Nucleus accumbens (tissue), 56 donors: ENCODE measurements at places on chromosomes 16 and 17.

GRCh38 chr16:69451166-69451565 is 26.7 kb downstream of the CYB5B start:
- DNase-seq, result no peak

DNA sequence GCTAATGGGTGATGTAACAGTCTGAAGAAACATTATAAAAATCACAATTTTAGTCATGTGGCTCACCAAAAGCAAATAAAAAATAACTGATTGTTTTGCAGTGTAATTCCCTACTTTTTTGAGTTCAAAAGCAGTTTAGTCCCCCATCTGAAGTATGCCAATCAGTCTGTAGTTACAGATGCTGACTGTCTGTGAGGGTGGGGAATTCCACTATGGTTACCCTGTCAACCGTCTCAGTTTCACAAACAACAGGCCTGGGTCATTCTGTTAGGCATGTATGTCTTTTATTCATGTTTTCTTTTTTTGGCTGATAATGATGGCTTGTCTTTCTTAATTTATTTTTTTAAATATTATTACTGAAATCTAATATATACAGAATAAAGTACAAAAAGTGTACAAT is 69.3 kb downstream of the STXBP4 start:
- DNase-seq, result no peak

- DNase-seq, result no peak
Observed at GRCh38 chr17:51672065-51672464, 411.7 kb downstream of the UTP18 start.

DNA sequence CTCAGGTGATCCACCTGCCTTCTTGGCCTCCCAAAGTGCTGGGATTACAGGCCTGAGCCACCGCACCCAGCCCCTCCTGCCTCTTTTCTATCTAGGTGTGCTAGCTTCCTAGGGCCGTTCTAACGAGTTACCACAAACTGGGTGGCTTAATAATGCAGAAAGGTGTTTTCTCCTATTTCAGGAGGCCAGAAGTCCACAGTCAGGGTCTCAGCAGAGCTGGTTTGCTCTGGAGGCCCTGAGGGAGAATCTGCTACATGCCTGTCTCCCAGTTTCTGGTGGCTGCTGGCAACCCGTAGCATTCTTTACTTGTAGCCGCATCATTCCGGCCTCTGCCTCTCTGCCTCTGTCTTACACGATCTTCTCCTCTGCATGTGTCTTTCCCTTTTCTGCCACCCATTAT is 89.2 kb downstream of the NTN1 start:
- DNase-seq, result no peak

DNA sequence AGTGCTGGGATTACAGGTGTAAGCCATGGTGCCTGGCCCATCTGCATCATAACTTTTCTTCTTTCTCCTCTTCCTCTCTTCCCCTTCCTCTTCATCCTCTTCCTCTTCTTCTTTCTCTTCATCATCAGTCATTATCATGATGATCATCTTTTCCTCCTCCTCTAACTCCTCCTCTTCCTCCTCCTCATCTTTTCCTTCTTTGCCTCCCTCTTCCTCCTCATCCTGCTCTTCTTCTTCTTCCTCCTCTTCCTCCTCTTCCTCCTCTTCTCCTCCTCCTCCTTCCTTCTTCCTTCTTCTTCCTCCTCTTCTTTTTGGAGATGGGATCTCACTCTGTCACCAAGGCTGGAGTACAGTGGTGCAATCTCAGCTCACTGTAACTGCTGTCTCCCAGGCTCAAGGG is 62.5 kb downstream of the SOCS1 start:
- DNase-seq, result no peak

DNA sequence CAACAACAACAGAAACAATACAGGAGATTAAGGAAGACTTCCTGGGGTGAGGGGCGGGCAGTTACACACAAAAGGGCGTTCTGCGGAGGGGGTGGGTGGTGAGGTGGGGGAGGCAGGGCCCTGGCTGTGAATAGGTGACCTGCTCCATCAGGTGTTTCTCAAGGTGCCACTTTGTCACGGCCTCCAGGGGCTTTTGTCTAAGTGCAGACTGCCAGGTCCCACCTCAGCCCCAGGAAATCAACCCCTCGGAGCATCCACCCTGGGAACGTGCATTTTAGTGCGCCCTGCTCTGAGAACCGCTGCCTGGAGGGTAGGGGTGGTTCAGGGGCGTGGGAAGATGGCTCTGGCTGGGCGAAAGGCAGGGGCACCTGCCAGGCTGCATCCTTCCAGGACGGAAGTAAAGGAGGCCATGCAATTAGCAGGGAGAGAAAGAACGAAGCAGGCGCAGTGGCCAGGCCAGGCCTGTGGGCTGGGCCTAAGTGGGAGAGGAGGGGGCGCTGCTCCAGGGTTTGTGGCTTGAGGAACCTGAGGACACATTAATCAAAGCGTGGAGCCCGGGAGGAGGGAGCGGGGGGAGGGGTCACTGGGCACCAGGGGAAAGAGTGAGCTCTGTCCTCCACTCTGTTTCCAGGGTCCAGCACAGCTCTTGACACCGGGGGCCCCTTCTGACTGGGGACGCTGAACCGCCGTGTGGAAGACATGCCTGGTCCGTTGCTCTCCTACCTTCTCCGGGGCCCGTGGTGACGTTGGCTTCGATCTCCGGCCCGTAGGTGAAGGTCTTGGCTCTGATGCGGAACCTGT is 49.4 kb upstream of the CDC42EP4 start:
- DNase-seq, result no peak

- no peak for DNase-seq
Observed at GRCh38 chr17:78396441-78397337, 18.2 kb downstream of the PGS1 start.

GRCh38 chr16:64251742-64252141 is 870.1 kb downstream of the CDH11 start:
- DNase-seq, result no peak

DNA sequence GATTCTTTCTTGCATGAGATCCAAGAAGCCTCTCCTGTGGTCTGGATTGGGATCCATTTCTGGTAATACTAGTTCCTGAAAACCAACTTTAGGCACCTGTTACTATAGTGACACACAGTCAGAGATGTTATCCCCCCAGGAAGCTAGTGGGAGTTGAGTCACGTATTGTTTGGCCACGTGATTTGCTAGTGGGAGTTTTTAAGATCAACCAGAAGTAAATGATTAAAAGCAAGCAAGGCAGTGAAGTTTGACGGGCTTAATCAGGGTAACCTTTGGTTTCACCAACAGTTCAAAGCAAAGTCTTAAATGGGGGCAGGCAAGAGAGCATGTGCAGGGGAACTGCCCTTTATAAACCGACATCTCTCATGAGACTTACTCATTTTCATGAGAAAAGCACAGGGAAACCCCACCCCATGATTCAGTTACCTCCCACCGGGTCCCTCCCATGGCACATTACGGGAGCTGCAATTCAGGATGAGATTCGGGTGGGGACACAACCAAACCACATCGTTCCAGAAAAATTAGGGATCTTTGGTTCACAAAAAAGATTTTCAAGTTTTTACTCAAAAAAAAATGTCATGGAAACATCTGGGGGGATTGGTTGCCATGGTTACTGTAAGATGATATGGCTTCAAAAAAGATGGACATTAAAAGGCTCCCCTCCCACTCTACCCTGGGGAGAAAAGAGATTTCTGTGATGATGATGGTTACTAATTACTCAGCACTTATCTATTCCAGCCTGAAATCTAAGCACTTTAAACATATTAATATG is 483.1 kb upstream of the ERCC4 start:
- no peak for DNase-seq

DNA sequence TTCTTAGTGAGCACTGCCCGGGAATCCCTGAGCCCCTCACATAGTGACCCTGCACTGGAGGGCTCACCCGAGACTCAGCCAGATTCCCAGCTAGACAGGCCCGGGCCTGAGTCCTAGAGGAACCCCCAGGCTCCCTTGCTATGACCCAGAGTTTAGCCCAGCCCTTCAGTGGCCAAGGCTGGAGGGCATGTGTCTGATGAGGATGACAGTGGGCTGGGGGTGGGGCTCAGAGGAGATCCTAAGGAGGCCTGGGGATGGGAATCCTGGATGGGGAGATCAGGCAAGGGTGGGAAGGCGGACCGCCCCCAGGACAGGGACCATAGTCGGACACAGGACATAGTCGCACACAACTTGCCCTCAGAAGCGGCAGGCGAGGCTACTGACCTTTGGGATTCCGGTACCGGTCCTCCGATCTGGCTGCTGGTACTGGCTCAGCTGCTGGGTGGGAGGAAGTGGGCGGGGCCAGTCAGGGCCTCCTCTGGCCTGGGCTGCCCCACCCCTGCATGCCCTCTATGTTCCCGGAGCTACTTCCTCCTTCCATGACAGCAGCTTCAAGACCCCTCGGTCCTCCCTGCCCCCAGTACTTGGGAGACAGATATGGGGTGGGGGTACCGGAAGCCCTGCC is 1.1 kb downstream of the CD79B start:
- DNase-seq, result peak; percentile 12

GRCh38 chr17:3990386-3991127 is 26.3 kb upstream of the ATP2A3 start:
- DNase-seq, result no peak

- DNase-seq, result no peak
Observed at GRCh38 chr17:3826191-3826590, 19.9 kb downstream of the NCBP3 start.

DNA sequence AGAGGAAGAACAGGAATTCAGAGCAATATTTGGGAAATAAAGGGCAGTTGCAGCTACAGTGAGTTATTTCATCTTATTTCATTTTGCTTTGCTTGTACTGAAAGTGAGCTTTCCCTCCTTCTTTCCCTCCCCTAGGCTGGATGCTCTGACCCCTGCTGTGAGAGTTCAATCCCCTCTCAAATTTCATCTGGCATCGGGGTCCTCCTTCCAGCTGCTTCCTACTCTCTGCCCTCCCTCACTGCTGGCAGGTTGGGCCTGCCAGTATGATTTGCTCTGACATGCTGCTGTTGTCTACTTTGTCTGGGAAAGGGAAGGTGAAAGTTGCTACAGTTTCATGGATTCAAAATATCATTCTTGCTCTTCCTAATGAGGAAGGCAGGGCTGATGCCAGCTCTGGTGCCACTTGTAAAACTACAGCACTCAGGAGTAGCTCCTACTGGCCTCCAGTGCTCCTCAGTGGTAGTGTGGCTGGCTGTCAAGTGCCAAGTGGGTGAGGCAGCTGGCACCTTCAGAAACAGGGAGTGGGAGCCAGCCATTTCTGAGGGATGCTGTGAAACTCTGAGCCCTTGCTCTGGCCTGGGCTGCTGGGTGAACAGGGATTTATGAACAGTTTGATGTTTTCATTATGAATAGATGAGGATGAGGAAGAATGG is 408.6 kb downstream of the HAPSTR1 start:
- no peak for DNase-seq

DNA sequence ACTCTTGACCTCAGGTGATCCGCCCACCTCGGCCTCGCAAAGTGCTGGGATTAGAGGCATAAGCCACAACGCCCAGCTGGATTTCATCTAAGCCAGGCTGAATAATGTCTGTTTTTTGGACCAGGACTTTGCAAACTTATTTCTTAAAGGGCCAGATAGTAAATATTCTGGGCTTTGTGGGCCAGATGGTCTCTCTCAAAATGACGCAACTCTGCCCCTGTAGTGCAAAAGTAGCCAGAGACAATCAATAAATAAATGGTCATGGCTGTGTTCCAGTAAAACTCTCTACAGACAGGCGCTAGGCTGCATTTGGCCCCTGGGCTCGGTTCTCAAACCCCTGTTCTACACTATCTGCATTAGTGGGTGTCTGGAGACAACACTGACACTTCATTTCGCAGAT is 121.9 kb upstream of the CDH13 start:
- no peak for DNase-seq

DNA sequence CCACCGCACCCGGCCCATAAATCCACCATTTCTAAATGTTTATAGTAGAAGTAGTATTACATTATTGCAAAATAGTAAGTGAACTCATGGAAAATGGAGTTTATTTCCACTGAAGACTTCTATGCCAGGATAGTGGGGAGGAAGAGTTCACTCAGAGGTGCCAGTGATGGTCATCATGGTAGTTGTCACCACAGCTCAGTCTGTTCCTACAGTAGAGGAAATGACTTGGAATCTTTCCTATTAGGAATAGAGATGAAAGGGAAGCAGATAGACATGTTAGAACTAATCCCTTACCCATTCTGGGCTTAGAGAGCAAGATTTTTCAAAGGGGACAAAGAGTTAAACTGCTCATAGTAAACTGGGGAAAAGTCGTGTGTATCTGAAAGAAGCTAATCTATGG is 20.1 kb downstream of the MRPL45 start:
- no peak for DNase-seq

DNA sequence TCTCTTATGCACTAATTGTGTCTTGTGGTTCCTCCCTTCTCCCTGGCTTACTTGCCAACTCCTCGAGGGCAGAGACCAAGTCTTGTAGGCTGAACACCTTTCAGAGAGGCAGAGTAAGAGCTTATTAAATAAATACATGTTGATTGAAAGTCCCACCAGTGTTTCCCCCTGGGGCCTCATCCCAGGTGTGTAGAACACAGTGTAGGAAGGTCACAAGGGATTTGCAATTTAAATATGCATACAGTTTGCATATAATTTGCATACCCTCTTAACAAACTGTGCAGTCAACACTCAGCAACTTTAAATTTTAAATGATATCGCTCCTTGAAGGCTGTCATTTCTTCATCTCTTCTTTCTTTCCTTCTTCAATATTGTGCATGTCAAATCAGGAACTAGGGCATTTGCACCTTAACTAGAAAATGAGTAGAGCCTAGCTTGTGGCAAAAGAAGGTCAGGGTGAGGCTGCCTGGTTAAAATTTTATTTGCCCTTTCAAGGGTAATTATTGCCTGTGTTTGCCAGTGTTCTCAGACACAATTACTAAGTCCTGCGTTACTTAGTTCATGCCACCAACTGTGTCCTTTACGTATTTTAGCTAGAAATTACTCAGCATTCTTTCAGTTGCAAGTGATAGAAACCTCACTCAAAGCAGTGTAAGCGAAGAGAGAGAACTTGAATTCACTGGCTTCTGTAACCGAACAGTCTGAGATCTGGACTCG is 465.7 kb downstream of the HAPSTR1 start:
- DNase-seq, result no peak

- DNase-seq, result no peak
Observed at GRCh38 chr16:63655846-63656245, 1466.0 kb downstream of the CDH11 start.

DNA sequence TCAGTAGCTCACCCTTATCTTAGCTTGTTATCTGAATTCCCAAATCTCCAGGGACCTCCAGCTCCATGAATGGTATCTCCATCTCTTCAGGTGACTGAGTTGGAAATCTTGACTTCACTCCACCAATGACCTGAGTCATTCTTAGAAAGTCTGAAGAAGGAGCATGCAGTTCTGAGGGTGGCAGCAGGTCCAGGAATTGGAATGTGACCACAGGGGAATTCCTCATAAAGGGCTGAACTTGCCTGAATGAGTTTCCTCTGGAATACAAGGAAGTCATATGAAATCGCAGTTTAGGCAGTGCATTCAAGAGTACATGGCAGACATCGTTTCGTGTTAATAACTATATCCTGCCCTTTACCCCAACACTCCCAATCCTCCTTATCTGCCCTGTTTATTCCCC is 12.5 kb upstream of the PYY start:
- no peak for DNase-seq
